ENCODE measurements at places on chromosomes 5 and 9.

DNA sequence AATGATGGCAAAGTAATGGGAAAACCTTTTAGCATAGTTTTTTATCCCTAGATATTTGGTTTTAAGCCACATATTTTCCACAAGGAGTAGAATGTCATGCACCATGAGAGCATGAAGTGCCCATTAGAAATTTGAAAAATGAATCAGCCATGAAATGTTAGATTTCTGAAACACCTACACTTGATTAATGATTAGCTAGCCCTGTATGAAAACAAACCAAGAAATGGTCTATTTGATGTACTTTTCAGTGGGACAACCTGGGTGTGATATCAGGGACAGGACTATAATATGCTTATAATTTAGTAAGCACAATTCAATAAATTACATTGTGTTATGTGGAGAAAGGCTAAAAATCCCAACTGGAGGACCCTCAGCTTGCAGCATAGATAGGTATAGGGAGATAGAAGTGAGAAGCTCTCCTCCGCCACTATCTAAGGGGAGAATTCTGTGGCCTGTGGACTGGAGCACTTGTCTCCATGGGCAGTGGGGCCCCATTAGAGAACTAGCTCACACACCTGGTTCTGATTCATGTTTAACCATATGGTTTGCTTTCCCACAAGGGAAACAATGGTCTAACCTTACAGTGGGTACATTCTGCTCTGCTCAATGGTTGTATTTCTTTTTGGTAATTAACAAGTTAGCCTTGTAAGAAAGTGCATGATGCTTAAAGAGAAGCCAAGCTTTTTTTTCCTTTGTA, 35.2 kb downstream of the NUP214 start:
- no peak for DNase-seq

GRCh38 chr9:30519756-30520155, 1864.7 kb upstream of the ACO1 start:
- DNase-seq: no peak

DNA sequence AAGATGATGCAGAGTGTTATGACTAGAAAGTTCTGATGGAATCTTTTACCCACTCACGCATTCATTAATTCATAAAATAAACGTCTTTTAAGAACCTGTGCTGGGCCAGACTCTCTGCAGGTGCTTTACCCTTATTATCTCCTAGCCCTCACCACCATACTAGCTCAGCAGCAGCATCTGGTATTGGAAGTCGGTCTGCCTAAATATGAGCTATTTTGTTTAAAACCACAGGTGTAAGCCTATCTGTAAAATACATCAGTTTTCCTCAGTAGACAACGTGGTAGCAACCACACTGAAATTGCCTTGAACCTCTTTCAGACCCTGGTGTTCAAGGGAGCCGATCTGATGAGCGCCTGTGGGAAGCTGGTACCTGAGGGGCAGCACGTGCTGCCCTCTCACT, 69.4 kb downstream of the PPIC start:
- DNase-seq: no peak

DNA sequence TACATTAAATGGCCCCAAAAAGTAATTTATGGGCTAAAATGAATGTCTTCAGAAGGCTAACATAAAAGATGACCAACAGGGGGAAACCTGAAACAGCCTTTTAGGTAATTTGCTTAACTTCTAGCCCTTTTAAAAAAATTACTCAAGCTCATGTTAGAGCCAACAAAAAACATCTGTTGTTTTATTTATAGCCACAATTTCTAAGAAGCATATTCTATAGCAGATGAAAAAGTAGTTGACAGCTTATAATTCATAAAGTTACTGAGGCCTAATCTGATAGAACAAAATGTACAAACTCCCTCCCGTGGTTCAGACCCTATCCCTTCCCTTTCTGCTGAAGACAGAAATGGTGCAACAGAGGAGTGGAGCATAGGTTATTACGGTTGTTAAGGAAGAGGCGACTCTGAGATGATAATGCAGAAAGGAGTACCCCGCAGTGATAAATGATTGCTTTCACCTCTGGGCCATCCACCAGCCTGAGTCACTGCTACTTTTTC, 46.1 kb downstream of the PIK3R1 start:
- DNase-seq: no peak

- DNase-seq: no peak
These were observed 232.0 kb downstream of the IRX1 start for GRCh38 chr5:3827624-3828023.

DNA sequence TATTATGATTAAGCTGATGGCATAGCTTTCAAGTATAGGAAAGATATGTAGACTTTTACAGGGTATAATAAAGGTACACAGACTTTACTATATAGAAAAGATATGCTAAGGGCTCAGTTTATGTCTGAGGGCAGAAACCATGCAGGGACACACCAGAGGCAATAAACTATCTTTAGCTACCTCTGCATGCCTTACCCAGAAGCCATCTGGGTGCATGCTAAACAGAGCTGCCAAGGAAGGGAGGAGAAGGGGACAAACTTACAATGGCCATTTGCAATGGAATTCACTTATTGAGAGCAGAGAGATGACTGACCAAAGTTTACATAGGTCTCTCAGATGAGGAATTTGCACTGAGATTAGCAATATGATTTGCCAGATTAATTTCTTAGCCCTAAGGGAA, 143.1 kb upstream of the NR4A3 start:
- no peak for DNase-seq

- DNase-seq: no peak
These were observed 175.5 kb upstream of the POU5F2 start for GRCh38 chr5:93916872-93917271.

DNA sequence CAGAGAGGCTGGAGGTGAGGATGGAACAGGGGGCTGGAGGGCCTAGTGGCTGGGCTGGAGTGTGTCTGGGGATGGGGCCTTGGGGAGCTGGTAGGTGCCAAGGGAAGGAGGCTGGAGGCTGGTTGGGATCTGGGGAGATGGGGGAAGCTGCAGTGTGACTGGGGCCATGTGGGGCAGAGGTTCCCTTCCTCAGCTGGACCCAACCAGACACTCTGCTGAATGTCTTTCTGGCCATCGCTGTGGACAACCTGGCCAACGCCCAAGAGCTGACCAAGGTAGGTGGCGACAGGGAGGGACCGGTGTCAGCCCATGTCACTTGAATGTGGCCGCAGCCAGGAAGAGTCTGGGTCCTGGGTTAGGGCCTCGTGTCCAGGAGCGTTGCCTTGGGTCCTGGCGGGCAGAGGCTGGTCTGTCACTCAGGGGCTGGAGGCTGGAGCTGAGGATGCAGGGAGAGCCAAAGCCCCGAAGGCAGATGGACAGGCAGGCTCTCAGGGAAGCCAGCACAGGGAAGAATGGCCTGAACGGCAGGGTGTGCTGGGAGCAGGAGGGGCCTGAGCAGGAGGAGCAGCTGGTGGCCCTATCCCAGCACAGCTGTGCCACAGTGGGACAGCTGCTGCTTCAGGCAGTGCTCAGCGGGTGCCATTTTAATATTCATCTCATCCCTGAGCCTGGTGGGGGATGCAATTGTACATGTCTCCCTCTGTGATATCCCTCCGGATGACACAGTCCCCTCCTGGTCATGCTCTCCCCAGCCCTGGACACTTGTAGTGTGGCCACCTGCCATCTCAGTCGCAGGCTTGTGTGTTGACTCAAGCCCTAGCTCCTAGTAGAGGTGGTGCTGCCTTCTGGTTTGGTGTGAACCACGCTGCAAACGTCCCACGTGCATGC, 132.5 kb downstream of the CACNA1B start:
- no peak for DNase-seq

- DNase-seq: peak; percentile 8
These were observed 3.8 kb downstream of the PSD2 start for GRCh38 chr5:139799359-139799758.

DNA sequence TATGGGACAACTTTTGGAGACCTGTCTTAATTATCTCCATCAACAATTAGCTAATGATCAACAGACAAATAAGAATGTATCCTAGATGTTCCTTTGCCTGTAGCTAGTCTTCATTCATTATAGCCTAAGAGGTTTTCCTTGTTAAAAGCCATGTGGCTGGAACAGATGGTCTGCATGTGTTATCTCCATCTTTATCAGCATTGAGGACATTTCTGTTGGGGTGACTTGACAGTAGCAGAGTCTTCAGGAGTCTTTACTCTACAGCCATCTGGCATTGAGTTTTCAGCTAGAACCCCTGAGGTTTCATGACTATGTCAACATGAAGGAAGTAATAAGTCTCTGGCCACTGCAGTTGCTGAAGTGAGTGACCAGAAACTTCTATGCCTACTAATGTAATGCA, 106.6 kb upstream of the TLE4 start:
- DNase-seq: no peak

DNA sequence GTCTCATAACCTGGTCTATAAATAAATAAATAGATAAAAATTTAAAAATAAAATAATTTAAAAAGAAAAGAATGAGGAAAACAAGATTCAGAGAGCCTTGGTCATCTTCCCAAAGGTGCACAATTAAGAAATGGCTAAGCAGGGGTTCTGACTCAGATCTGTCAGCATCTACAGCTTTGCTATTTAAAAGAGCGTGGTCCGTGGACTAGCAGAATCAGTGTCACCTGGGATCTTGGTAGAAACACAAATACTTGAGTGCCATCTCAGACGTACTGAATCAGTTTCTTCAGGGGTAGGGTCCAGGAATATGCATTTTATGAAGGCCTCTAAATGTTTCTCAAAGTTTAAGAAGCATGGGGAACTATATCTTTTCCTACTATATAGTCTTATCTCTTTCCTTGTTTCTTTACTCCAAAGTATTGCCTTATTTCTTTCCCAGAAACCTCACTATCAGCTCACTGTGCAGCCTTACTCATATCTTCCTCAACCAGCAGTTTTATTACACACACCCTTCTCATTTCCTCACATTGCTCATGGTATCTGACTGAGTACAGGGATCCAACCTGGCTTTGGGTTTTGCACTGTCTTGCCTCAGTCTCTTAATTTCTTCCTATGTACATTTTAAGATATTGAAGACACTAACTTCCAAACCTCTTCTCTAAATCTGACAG, 58.6 kb downstream of the TMC1 start:
- no peak for DNase-seq

- DNase-seq: no peak
These were observed 412.7 kb downstream of the CTNND2 start for GRCh38 chr5:11491404-11492075.

- DNase-seq: no peak
These were observed 1.8 kb downstream of the GZMA start for GRCh38 chr5:55104036-55104772.

DNA sequence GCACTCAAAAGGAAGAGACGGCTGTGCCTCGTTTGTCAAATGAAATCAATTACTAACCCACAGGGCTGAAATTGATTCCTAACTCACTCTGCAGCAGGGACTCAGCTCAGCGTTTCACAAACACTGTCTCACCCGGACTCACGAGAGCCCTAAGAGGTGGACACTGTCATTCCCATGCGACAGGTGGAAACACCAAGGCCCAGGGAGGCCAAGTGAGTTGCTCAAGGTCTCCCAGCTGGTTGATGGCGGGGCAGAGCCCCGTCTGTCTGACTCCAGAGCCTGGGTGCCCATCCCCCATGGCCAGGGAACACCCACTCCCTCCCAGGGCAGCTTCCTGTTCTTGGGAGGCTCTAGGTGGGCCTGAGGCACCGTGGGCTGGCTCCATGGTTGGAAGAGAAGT, 1.3 kb upstream of the PLPP7 start:
- DNase-seq: no peak

DNA sequence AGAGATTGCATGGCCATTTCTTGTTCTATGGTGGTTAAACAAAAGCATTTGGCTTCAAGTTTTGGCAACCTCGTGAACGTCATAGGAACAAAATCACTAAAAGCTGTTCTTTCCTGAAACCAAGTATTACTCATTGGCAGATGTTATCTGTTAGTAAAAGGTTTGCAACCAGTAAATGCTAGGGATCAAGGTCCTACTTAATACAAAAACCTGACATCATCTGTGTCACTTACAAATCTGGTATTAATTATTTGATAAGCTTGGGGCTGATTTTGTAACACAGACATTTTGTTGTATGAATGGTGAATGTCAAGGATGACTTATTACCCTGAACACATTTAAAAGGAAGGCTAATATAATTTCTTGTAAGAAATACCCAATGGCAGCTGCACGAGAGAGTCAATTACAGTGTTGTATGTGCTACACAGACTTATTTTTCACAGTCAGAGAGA, 486.4 kb upstream of the ZNF608 start:
- DNase-seq: no peak

GRCh38 chr5:95304711-95305110, 19.8 kb upstream of the MCTP1 start:
- peak; percentile 13 for DNase-seq

- DNase-seq: no peak
These were observed 95.8 kb downstream of the BRINP1 start for GRCh38 chr9:119273325-119273904.

GRCh38 chr5:112811023-112811422, 50.1 kb upstream of the SRP19 start:
- no peak for DNase-seq

- DNase-seq: no peak
These were observed 51.9 kb downstream of the NEURL1B start for GRCh38 chr5:172692981-172693380.

DNA sequence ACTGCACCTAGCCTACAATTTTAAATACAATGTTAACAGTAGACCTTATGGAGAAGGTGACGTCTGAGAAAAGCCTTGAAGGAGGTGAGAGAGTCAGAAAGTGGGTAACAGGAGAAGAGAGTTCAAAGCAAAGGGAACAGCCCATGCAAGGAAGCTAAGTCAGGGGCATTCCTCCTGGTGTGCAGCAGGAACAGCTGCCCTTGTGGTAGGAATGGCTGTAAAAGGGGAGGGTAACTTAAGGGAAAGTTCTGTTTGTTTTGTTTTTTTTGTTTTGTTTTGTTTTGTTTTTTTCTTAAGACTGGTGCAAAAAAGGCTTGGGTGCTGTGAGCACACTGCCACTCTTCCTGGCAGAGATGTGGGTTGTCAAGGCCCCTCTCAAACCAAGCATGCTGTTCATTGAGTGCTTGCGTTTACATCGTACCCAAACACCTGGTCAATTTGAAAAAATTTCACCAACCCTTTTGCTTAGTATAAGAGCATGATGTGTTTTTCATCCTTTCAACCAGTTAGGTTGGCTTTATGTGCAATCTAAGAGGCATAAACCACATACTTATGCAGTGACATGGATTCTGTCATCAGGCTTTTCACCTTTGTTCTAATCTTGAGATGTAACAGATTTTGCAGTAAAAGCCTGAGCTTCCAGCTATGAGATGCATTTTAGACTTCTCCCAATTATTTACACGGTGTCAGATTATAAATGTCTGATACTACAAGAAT, 279.7 kb downstream of the GLIS3 start:
- peak; percentile 62 for DNase-seq

DNA sequence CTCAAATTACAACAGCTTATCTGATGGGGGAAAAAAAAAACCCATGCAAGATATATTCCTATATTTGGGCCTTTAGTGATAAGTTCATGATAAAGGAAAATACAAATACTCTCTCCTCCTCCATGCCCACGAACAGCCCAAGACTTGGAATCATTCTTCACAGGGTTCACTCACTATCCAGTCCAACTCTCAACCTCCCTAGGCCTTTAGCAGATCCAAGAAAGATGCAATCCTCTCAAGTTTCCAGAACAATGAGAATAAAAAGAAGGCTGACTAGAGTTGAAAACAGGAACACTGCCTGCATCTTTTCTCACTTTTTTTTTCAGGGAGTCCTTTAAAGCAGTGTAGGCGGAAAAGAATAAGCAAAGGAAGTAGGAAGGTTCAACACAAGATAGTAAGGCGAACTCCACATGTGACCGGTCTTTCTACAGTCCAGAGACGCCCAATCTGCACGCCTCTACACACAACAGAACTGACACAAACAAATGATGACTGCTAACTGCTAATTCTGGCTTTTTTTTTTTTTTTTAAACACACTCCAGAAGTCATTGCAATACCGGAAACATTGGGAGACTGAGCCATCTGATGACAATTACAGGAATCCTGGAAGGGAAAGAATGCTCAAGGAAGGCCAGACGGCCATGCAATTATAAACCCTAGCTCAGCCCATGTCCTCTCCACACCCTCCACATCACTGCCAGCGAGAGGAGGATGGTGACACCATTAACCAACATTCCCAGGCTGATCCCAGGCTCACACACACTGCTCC, 75.4 kb downstream of the BNC2 start:
- DNase-seq: no peak

All from NCI-H510A treated with DMSO at 0.1 percent for 48 hours (cell line).